ENCODE measurements at places on chromosomes 7 and 10. TPM values are rescaled to one million over a fixed set of nuclear protein-coding genes. Genes with fewer than 3 reads are reported as not detected.

GSTO2 gene
- 1.7 TPM for total RNA-seq

CRTAC1 gene
- 1.1 TPM for total RNA-seq

AKR1C3 gene
- total RNA-seq = 1,414 TPM

HMX2 gene
- 0.15 TPM for total RNA-seq

SSC4D gene
- 1.4 TPM for total RNA-seq

KLF14 gene
- 0.05 TPM for total RNA-seq

FGL2 gene
- not detected for total RNA-seq

MMD2 gene
- total RNA-seq = not detected

GPR146 gene
- total RNA-seq = 2.8 TPM

LIPJ gene
- total RNA-seq = not detected

SHH gene
- 2.7 TPM for total RNA-seq

Data from A549 treated with RU486 at 1 μM for 4 hours (cell line).